ENCODE measurements at places on chromosomes 4 and X. TPM values are rescaled to one million over a fixed set of nuclear protein-coding genes. Genes with fewer than 3 reads are reported as not detected.

GRCh38 chrX:43728002-43728401 is 71.9 kb downstream of the MAOA start:
- no peaks in the 10 kb centered on the region for H3K4me1 ChIP-seq
- H3K27me3 ChIP-seq = no peaks in the 10 kb centered on the region
- H3K36me3 ChIP-seq = no peaks in the 10 kb centered on the region
- DNase-seq = no peak

The NAP1L2 gene
- 1.4 TPM for total RNA-seq

DNA sequence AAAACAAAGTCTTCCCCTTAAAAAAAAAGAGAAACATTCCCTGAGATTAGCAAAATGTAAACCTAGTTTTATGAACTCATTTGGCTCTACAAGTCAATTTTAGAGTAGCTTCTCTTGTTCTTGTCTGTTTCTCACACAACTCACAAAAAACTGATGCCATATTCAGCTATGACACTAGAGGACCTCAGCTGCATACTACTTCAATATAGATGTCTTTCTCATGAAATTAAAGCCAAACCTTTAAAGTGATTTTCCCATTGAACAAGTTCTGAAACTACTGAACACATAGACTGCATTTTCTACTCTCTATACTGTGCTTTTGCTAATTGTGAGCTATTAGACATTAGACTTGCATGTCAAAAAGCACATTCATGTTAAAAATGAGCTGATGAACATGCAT is 49.8 kb downstream of the TBCK start:
- DNase-seq = no peak
- no peak overlapping the region for H3K4me3 ChIP-seq
- H3K4me1 ChIP-seq = peaks cover 8% of the 10 kb centered on the region
- H3K27ac ChIP-seq = no peak overlapping the region
- no peaks in the 10 kb centered on the region for H3K36me3 ChIP-seq

DNA sequence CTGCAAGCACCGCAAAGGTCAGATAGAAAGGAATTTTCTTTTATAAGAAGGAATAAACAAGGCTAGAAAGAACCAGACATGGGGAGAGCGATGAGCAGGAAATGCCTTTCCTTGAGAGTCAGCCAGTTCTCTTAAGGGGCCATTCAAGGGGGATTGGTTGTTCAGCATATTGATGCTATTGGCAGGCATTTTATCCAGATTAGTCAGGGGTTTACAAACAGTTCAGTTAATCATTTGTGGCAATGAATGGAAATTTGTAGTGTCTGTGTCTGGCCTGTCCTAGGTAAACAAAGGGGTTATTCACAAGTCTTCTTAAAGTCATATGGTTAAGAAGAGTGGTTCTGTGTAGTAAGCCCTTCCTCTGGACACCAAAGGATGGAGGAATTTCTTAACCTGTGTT is 184.7 kb upstream of the FRMPD4 start:
- no peaks in the 10 kb centered on the region for H3K36me3 ChIP-seq
- H3K27ac ChIP-seq = no peak overlapping the region
- no peaks in the 10 kb centered on the region for H3K27me3 ChIP-seq

GRCh38 chr4:166198516-166199310 is 325.7 kb downstream of the TLL1 start:
- H3K4me1 ChIP-seq = no peaks in the 10 kb centered on the region
- H3K27me3 ChIP-seq = no peaks in the 10 kb centered on the region
- DNase-seq = no peak
- no peak overlapping the region for H3K27ac ChIP-seq
- no peaks in the 10 kb centered on the region for H3K36me3 ChIP-seq

DNA sequence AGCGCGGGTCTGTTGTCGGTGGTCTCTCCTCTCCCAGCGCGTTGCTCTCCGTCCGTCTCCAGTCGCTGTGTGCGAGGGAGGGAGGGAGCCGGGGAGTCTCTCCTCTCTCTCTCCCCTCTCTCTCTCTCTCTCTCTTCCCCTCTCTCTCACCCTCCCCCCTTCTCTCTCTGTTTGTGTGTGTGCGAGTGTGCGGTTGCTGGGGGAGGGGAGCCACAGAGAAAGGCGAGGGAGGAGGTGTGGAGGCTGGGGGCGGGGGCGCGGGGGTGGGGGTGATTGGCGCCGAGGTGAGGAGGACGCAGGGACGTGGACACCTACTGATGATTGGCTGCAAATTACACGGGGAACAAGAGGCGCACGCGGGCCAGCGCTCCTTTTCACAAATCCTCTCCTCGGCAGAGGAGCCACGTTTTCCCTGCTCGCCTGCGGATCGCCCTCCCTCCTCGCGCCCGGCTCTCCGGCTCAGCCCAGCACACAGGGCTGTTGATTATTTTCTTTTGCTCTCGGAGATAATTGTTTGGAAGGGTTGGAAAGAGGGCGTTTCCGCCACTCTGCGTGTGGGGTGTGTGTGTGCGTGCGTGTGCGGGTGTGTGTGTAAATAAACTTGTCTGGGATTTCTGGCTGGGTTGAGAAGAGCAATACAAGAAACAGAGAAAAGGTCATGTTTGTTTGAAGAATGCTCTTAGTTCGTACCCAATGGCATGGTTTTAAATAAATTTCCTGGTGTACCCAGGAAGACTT is at the start of gene CXXC4:
Gene CXXC4, minus strand, starts transcription at position 73 of the 738 bp plus-strand sequence. CDS start 3,092 bp downstream, outside the sequence.
- peak; percentile 8 for DNase-seq
- H3K27ac ChIP-seq = no peak within 1 kb of the TSS
- no peaks in the 10 kb centered on the region for H3K36me3 ChIP-seq
- H3K27me3 ChIP-seq = peaks cover 51% of the 10 kb centered on the region
- peaks cover 27% of the 10 kb centered on the region for H3K4me1 ChIP-seq

- no peak for DNase-seq
- H3K36me3 ChIP-seq = no peaks in the 10 kb centered on the region
- H3K4me1 ChIP-seq = peaks cover 37% of the 10 kb centered on the region
- no peak overlapping the region for H3K27ac ChIP-seq
- H3K4me3 ChIP-seq = no peak overlapping the region
Measured at GRCh38 chr4:6772223-6772928, 10.2 kb upstream of the KIAA0232 start.

The SMIM10L2A gene
- 0.22 TPM for total RNA-seq

DNA sequence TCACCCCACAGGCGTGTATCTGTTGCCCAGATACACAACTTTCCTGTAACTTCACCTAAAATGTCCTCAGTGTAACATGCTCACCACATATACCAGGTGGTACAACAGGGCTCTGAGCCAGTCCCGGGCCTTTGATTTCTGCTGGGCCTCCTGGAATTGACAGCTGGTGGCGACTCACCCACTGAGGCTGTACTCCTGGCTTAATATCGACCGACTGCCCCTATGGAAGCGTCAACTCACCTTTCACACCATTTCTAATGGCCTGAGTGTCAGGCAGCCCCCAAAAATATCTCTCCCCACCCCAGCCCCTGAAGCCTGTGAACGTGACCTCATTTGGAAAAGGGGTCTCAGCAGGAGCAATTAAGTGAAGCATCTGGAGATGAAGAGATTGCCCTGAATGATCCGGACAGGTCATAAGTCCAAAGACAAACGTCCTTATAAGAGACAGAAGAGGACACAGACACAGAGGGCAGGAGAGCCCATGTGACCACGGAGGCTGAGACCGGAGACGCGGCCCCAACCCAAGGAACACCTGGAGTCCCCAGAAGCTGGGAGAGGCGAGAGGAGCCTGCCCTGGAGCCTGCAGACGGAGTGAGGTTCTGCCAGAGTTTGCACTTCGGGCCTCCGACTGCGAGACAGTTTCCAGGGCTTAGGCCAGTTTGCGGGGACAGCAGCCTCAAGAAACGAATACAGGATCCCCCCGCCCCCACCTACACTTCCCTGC is 12.6 kb upstream of the MXD4 start:
- no peak overlapping the region for H3K4me3 ChIP-seq
- no peaks in the 10 kb centered on the region for H3K36me3 ChIP-seq
- no peaks in the 10 kb centered on the region for H3K27me3 ChIP-seq
- H3K27ac ChIP-seq = no peak overlapping the region

DNA sequence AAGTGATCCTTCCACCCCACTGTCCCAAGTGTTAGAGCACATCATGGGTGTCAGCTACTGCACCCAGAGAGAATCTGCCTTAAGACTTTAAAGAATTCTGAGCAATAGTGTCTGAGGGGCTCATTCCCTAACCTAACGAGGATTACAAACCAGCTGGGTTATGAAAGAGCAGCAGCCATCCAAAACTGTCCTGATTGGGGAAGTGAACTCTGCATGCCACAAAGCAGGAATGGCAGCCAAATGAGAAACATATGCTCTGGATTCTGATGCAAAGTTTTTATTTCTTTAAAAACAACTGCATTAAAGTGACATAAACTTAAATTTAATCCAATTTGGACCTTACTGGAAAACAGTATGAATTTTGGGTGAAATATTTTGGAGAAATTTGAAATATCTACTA is 103.2 kb downstream of the ANXA3 start:
- no peaks in the 10 kb centered on the region for H3K27me3 ChIP-seq
- no peaks in the 10 kb centered on the region for H3K36me3 ChIP-seq
- peaks cover 24% of the 10 kb centered on the region for H3K4me1 ChIP-seq
- no peak for DNase-seq
- H3K27ac ChIP-seq = no peak overlapping the region

The TET2 gene
- 31.3 TPM for total RNA-seq

- no peak overlapping the region for H3K4me3 ChIP-seq
- H3K27ac ChIP-seq = no peak overlapping the region
- no peaks in the 10 kb centered on the region for H3K36me3 ChIP-seq
- H3K27me3 ChIP-seq = no peaks in the 10 kb centered on the region
Measured at GRCh38 chrX:66042307-66043077, 2.6 kb upstream of the VSIG4 start.

DNA sequence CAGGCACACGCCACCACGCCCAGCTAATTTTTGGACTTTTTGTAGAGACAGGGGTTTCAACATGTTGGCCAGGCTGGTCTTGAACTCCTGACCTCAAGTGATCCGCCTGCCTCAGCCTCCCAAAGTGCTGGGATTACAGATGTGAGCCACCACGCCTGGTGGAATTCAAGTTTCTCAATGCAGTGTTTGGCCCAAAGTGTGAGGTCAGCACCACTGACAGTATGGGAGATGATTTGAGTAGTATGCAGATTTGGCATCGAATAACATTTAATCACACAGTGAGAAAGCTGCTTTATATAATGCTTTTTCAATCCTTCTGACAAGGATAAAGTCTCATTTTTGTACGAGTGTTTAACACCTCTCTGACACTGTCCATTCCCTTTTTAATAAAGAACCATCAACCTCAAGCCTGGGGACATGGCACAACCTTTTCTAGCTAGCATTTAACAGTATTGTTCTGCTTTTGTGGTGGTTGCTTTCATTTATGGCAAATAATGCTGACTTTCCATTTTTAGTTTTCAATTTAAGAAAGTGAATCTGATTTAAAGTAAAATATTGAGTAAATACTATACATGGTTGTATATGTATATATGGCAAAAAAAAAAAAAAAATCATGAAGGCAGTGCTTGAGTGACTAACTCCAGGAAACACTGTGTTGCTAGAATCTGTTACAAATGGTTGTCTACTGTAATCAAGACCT is 4.3 kb upstream of the NSUN7 start:
- peaks cover under 1% of the 10 kb centered on the region for H3K4me1 ChIP-seq
- peaks cover 15% of the 10 kb centered on the region for H3K27me3 ChIP-seq
- no peak overlapping the region for H3K27ac ChIP-seq
- no peaks in the 10 kb centered on the region for H3K36me3 ChIP-seq

DNA sequence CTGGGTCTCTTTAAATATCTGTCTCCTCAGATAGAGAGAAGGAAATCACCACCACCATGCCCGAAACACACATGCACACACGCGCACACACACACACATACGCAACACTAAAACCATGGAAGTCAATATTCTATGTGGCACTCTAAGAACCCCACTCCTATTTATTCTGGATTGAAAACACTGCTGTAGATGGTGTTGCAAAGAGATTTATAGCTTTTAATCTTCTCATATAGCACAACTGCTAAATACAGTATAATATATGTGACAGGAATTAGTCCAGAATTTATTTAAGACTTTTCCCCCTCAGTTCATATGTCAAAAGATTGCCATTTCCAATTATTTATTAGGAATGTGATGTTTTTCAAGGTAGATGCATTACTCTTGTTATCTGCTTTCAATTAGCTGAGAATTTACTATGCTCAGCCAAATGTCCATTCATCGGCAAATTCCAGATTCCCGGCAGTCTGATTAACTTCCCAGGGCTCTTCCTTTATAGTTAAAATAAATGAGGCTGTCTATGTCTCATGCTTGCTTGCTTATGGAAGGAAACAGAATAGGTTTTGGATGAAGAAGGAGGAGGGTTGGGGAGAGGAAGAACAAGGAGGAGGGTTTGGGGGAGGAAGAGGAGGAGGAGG is 115.4 kb upstream of the NDP start:
- no peak overlapping the region for H3K4me3 ChIP-seq
- H3K4me1 ChIP-seq = no peaks in the 10 kb centered on the region

GRCh38 chr4:138851391-138852335 is 163.9 kb upstream of the NOCT start:
- no peak overlapping the region for H3K27ac ChIP-seq
- H3K4me1 ChIP-seq = no peaks in the 10 kb centered on the region
- peaks cover 13% of the 10 kb centered on the region for H3K27me3 ChIP-seq
- no peak for DNase-seq
- no peaks in the 10 kb centered on the region for H3K36me3 ChIP-seq

The ADH7 gene
- total RNA-seq = not detected

The MAGED4 gene
- 1.6 TPM for total RNA-seq

GRCh38 chr4:99835942-99836341 is 19.3 kb downstream of the DAPP1 start:
- H3K27ac ChIP-seq = no peak overlapping the region
- DNase-seq = no peak

DNA sequence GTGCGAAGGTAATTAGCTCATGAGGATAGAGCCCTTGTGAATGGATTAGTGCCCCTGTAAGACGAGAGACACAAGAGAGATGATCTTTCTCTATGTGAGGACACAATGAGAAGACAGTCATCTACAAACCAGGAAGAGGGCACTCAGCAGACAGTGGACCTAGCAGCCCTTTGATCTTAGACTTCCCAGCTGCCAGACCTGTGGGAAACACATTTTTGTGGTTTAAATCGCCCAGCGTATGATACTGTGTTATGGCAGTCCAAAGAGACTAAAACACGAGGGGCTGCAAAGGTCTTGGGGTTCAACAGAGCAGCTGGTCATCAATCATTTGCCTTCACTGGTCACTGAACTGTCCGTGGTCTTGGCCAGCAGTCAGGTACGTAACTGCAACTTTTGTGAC is 9.2 kb upstream of the SYNPO2 start:
- no peaks in the 10 kb centered on the region for H3K27me3 ChIP-seq
- no peaks in the 10 kb centered on the region for H3K36me3 ChIP-seq
- no peak overlapping the region for H3K4me3 ChIP-seq
- H3K4me1 ChIP-seq = peaks cover 2% of the 10 kb centered on the region
- DNase-seq = no peak

The HSFX3 gene
- total RNA-seq = not detected

The XG gene
- not detected for total RNA-seq

The F11 gene
- total RNA-seq = not detected

DNA sequence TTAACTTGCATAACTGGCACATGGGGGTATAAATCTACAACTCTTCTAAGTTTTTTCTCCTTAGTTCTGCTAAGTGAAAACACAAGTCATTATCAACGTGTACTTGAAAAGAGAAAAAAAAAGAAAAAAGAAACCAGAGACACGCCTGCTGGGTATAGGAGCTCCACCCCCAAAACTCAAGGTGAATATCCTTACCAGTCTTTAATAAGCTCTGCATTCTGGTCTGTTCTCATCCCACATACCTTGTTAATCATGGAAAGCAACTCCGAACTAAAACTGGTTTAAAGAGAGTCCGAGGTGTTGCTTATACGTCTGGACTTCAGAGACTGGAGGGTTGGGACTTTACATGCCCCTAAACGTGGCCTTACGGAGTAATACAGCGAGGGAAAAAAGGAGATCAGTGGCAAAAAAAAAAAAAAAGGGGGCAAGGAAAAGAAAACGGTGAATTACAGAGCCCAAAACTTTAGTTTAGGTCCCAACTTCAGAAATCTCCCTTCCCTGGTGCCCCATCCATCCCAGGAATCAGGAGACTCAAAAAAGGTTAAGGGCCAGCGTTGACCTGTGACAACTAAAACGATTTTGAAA is 1.0 kb downstream of the PGRMC2 start:
- H3K36me3 ChIP-seq = peaks cover 32% of the 10 kb centered on the region
- no peaks in the 10 kb centered on the region for H3K27me3 ChIP-seq
- DNase-seq = peak; percentile 43
- H3K4me1 ChIP-seq = peaks cover 38% of the 10 kb centered on the region
- peak overlapping the region; percentile 81 for H3K4me3 ChIP-seq
